Inflammatory macrophage (primary cell): ENCODE measurements at places on chromosomes 1 and 21.
A peak's percentile ranks its signal among the peaks of the same experiment; 100 is the strongest.

GRCh38 chr1:99849413-99849743 lies 783 bp upstream of the AGL start:
- DNase-seq = no peak

- DNase-seq = peak; percentile 84
These were observed 8.6 kb downstream of the YBEY start for GRCh38 chr21:46294647-46295176.

GRCh38 chr1:151510020-151510405 lies 1.2 kb upstream of the CGN start:
- DNase-seq = no peak

- no peak for DNase-seq
These were observed 173.7 kb downstream of the KCNJ6 start for GRCh38 chr21:37742532-37742931.

DNA sequence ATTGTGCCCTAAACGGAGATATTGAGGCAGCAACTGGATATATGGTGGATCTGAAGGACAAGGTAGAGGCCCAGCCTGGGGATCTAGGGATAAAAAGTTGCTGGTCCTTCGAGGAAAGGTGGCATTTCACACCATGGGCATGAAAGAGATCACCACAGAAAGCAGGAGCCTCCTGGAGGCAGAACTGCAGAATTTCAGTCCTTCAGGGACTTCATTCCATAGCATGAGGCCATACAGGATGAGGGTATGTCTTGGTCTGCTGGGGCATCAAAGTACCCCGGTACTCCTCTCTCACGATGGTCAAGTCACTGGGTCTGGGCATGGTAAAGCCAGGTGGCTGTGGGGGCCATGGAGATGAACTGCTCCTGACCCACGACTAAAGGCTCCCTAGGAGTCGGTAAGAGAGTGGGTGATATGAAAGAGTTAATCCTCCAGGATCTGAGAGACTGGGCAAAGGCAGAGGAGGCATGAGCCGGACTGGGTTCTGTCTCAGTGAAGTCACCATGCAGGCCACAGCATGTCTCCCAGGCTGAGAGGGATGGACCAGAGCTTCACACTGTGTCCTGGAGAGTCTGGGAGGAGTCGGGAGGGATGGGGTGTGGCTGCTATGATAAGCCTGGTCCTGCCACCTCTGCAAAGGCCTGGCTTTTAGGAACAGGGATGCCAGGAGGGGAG lies 5.8 kb upstream of the SPRR5 start:
- DNase-seq = no peak

DNA sequence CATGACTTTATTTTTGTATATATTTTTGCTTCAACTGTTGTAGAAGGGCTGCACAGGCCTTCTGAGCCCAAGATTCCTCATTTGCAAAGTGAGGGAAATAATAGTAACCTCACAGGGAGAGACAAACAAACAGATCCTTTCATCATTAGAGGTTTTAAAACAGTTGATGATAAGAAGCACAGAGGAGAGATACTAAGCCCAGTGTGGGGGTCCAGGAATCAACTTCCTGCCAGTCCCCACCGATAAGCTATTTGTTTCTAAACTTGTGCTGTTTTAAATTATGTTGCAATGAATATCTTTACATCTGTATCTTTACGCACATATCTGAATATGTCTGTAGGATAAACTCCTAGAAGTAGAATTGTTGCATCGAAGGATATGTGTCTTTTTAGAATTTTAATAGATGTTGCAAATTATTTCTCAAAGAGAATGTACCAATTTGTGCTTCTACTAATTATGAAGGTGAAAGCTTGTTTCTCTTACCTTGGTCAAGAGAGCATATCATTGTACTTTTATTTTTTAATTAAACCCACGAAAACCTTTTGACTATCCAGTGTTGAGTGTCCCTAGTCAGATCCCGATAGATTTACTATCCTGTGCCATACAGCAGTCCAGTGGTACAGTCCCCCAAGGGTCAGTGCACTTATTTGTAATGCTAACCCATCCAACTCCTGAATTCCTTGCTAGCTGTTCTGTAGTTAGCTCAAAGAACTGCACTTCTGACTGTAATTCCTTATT lies 10.8 kb downstream of the FCRLB start:
- DNase-seq = no peak

- no peak for DNase-seq
These were observed 35.2 kb upstream of the B3GALT2 start for GRCh38 chr1:193221651-193222050.

- no peak for DNase-seq
These were observed 2.1 kb downstream of the PTGER3 start for GRCh38 chr1:71045463-71046028.
